ENCODE measurements at places on chromosomes 2 and 18.

GRCh38 chr2:101307950-101308431 lies 510 bp downstream of the RNF149 start:
- DNase-seq, result no peak

- DNase-seq, result no peak
Measured at GRCh38 chr2:155852156-155852555, 480.4 kb downstream of the NR4A2 start.

DNA sequence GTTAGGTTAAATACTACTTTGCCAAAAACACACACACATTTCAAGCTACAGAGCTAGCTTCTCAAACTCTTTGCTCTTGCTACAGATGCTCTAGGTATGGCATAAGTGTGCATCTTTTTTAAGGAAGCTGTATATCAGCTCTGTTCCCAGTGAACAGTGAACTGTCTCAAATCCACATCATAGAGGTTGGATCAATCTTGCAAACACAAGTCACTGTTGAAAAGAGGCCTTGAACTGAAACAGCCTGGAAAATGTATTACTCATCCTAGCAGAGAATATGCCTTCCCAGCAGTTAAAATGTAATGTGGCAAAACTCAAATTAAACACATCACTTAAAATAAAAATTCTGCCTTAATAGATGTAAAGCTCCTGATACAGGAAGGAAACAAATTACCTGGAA lies 151.8 kb downstream of the WDPCP start:
- no peak for DNase-seq

DNA sequence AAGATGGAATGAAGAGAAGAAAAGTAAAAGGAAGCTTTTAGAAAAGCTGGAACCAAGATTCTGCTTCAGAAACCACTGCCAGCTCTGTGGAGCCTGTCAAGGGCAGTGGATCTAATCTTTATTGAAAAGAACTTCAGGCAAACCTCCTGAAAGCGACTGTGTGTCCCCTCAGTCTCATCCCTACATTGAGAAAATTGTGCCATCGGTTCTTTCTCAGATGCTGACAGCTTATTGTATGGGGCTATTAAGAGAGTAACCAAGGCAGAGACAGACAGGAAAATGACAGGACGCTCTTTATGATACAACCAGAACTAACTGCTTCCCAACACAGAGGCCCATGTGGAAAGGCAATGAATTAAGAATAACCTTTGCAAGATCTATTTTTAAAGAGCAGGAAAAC lies 763.2 kb upstream of the CHAC2 start:
- DNase-seq, result no peak

DNA sequence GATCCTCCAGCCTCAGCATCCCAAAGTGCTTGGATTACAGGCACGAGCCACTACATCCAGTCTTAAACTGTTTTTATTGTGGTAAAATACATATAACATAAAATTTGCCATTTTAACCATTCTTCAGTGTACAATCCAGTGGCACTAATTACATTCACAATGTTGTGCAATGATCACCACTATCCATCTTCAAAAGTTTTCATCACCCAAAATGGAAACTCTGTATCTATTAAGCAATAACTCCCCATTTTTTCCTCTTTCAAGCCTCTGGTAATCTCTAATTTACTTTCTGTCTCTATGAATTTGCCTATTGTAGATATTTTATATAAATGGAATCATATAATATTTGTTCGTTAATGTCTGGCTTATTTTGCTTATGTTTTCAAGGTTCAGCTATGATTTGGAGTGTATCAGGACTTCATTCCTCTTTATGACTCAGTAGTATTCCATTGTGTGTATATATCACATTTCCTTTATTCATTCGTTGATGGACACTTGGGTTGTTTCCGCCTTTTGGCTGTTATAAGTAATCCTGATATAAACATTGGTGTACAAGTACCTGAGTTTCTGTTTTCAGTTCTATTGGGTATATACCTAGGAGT lies 71.8 kb downstream of the GFPT1 start:
- DNase-seq, result no peak

DNA sequence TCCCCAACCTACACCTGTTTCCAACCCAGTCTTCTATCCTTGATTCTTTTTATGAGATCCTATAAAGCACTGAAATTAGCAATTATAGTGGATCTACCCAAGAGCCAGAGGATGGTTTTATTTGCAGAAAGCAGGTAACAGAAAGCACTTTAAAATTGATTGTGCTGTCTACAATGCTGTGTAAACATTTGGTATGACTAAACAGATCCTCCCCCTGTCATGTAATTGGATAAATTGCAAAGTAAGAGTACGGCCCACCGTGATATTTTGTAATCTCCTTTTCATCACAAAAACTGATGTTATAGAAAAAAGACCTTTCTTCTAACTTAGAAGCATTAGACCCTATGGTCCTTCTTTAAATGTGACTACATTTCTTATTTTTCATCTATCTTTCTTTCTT lies 11.3 kb upstream of the PPP3R1 start:
- DNase-seq, result no peak

GRCh38 chr2:95350774-95351597 lies 51.5 kb upstream of the FAHD2A start:
- DNase-seq, result no peak

- no peak for DNase-seq
Measured at GRCh38 chr2:142819411-142819810, 58.1 kb upstream of the KYNU start.

- DNase-seq, result no peak
Measured at GRCh38 chr2:9201185-9201891, 5.3 kb upstream of the ASAP2 start.

GRCh38 chr2:143700865-143701264 lies 571.6 kb downstream of the ARHGAP15 start:
- DNase-seq, result no peak

DNA sequence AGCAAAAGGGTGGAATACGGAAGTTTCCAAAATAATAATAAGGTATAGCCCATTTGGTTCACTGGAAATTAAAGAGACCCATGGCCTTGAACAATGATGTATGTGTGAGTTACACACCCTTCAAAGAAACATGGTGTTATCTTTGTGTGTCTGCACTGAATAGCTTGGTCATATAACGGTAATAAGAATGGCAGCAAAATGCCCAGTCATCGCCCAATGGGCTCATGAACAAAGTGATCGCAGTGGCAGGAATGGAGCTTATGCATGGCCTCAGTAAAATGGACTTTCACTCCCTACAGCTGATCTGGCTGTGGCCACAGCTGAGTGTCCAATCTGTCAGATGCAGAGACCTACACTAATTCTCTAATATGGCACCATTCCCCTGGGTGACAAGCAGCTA lies 201.3 kb downstream of the RPIA start:
- DNase-seq, result no peak

- DNase-seq, result no peak
Measured at GRCh38 chr2:67851956-67852824, 210.6 kb downstream of the C1D start.

- no peak for DNase-seq
Measured at GRCh38 chr2:145412155-145412554, 892.2 kb upstream of the ZEB2 start.

DNA sequence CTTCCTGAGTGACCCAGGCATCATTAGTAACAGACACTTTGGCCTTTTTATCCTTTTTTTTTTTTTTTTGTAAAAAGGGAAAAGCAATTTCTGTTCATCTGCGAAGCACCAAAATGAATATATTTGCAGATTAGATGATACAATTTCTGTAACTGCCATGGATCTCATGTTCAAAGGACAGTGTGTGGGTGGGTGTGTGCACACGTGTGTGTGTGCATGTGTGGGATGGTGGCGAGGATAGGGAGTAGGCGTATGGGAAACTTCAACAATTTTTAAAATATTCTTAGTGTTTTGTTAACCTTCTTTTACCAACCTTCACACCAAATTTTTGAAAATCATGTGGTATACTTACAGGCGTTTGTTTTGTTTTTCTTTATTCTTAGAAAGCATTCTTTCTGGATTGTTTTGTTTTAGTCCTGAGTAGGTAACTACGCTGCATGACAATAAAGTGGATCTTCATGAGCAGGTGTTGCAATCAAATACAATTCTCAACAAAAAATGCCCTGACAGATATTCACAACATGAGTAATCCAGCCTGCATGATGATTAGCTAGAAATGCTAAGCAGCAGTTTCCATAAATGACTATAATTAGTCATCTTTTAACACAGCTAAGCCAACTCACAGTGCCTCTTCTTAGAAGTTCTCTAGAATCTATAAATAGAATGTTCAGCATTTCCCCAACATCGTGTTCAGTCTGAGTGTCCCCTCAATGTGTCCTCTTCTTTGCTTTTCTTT lies 53.5 kb upstream of the RMDN2 start:
- DNase-seq, result no peak

Data from activated T-helper 1 cell treated with anti-CD3 and anti-CD28 coated beads, Interleukin-2, amount 50 U/mL, for 16 hours (primary cell).